ENCODE measurements at places on chromosomes 5 and 9.

GRCh38 chr9:101325053-101325452 lies 59.8 kb downstream of the BAAT start:
- DNase-seq: no peak

GRCh38 chr5:110008131-110008530 lies 318.4 kb downstream of the MAN2A1 start:
- no peak for DNase-seq

DNA sequence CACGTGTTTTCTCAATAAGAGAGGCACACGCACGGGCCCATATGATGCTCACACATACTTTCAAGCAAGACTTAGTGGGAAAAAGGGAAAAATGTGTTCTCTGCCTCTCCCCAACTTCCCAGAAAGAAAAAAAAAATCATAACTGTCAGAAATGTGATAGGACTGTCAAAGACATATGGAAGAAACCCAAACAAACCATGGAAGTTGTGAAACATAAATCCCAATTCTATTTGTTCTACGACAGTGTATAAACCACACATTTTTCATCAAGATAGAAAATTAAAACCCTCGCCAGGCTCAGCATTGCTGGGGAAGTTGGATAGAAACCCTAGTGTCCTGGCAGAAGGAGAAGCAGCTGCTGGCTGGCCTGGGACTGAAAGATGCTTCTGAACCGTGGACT lies 211.9 kb downstream of the PAX5 start:
- no peak for DNase-seq

DNA sequence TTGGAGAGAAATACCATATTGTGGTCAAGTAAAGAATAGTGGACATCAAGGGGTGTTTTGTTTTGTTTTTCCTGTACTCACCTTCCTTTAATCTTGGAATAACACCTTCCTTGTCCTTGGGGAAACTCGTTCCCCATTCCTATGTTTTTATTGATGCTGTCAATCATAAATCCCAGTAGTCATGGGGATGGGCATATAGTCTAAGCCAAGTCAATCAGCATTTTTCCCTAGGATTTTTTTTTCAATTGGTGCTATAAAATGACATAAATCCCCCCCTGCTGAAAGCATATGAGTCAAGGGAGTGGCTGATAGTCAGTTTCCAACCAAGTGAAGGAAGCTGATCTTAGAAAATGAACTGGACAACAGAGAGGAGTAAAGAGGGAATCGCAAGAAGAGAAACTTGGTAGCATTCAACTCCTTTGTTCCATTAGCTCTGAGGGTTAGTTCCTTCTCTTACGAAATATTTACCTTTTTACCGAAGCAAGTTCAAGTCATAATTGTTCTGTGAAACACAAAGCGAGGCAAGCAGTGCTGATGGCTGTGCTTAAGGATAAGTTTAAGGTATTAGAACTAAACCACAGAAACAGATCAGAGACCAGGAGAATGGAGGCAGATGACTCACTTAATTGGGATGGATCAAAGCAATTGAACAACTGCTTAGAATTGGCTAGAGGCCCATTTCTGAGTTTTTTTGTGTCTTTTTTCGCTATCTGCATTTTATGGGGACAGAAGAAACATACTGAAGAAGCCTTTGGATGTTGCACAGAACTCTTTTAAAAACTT lies 218.6 kb downstream of the SEMA6A start:
- DNase-seq: no peak

- no peak for DNase-seq
Observed at GRCh38 chr5:103315455-103315854, 56.9 kb downstream of the MACIR start.

DNA sequence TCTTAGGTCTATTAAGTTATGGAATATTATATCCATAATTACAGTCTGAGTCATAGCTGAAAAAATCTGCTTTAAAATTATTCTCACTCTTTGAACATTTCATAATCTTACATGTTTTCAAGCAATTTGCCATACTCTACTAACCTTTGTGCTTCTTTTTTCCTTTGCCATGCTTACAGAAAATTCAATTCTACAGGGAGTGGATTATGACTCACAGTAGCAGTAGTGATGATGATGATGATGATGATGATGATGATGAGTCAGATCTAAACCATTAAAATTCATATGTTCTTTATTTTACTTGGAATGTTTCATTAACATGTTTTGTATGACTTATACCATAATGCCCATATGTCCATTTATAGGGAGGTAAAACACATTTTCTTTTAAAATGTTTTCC lies 207.1 kb downstream of the VPS13A start:
- DNase-seq: no peak

GRCh38 chr5:95707055-95707454 lies 24.1 kb upstream of the RHOBTB3 start:
- DNase-seq: no peak

DNA sequence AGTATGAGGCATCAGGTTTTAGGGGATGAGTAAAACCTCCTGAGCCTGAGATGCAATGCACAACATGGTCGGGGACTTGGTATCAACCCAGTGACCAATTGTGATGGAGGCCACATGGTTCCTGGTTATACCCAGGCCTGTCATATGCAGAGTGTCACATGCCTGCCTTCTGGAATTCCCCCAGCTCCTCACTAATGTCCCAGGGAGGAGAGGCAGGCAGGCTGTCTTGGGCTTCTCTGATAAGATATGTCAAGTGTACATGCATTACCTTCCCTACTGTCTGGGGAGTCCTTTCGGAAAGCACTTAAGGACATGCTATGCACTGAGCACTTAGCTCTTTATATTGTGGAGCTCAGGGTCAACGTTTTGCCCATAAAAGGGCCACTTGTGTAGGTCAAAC lies 14.2 kb upstream of the PALM2AKAP2 start:
- no peak for DNase-seq

GRCh38 chr5:59466271-59466670 lies 427.3 kb downstream of the PDE4D start:
- no peak for DNase-seq

DNA sequence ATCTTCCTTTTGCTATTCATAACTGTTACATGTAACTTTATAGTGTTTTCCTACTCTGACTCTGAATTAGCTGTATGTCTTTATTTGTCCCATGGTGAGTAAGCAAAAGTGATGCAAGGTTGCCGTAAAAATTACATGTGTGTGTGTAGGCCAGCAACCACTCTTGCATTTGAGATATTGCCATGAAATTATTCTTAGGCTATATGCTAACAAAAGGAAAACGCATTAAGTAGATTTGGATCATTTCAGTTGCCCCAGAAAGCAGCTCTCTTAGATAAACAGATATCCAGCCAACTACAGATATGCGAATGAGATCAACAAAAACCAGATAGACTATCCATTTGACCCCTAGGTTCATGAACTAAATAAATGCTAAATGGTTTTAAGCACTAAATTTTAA lies 73.6 kb downstream of the CYLC2 start:
- no peak for DNase-seq

DNA sequence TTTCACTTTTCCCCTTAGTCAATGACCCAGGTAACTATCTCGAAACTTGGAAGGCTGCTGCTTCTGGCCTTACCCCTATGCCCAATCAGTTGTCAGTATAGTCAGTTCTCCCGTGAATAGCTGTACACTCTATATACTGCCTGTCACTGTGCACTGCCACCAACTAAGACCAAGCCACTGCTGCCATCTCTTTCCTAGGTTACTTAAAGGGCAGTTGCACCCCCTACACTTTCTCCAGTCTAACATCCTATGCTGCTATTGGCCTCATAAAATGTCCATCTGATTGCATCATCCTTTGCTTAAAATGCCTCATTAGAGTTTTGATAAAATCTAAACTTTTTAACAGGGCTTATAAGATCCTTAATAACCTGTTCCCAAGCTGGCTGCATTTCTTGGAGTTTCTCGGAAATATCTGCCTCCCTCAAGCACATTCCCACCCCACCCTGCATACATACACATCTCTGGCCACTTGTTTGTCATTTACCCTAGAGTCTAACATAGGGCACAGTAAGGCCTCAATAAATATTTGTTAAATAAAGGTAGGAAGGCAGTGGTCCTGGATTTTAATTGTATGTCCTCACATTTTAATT lies 32.8 kb upstream of the TNFAIP8 start:
- no peak for DNase-seq

GRCh38 chr9:130478736-130479575 lies 34.2 kb downstream of the ASS1 start:
- DNase-seq: peak; percentile 50

- DNase-seq: no peak
Observed at GRCh38 chr5:37619353-37619752, 220.5 kb downstream of the GDNF start.

GRCh38 chr5:143063175-143063970 lies 293.2 kb downstream of the ARHGAP26 start:
- peak; percentile 7 for DNase-seq

GRCh38 chr5:181088289-181088688 lies 42.7 kb downstream of the OR2V1 start:
- DNase-seq: no peak

- DNase-seq: peak; percentile 48
Observed at GRCh38 chr9:123401879-123402513, 46.0 kb downstream of the CRB2 start.

DNA sequence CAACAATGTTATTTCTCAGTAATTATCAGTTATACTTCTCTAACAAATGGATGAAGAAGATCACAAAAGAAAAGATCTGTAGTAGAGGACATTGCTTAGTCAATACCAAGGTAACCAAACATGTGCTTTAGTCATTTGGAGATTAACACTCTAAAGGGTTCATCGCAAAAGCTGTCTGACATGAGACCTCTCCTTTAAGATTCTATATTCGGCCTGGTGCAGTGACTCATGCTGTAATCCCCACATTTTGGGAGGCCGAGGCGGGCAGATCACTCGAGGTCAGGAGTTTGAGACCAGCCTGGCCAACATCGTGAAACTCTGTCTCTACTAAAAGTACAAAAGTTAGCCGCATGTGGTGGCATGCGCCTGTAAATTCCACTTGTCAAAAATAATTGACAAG lies 18.3 kb upstream of the CKMT2 start:
- no peak for DNase-seq

DNA sequence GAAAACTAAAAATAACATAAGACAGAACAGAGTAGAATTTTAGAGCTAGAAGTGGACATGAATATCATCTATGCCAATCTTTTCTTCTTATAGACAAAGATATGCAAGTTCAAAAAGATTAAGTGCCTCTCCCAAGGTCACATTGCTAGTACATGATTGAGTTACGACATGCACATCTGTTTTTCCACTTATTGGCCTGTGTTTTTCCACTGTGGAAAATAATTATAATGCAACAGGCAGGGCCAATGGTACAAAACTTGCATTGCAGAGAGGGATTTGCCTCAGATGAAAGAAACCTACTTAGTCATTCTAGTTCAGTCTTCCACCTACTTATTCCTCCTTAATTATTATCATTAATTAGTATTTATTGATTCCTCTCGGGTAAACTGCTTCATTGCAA lies 407.8 kb upstream of the SGCD start:
- no peak for DNase-seq

- DNase-seq: no peak
Observed at GRCh38 chr9:92186631-92187030, 71.4 kb upstream of the SPTLC1 start.

- no peak for DNase-seq
Observed at GRCh38 chr9:106502930-106503329, 360.0 kb upstream of the ZNF462 start.

DNA sequence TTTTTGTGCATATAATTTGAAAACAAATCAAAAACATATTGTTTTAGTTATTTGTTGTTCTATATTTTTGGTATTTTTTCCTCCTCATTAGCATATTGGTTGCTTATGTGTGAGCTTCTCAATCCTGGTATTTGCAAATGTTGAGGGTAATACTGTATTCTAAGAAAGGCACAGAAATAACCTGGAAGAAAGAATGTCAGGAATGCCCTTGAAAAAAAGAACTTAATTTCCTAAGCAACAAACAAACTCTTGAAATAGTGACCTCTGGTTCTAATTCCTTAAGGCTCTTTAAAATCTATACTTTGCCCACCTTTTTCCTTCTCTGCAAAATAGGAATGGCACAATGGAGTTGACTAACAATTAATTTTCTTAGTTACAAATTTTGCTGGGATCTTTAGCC lies 117.5 kb downstream of the HMHB1 start:
- DNase-seq: no peak

DNA sequence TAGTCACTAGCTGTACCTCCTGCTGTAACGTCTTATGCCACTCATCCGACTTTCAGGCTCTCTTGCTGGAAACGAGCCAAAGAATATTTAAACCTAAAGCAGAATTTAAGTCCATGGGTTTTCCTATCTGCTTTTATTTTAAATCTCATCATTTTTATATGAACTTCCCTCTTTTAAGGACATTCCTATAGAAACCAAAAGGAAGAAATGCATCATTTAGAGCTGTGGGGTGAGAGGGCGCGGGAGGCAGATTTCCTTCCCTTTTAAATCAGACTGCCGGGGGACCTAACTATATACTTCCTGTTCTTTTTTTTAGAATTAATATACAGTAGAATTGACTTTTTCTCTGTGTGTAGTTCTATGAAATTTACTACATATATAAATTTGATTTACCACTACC lies 468.8 kb downstream of the BNC2 start:
- DNase-seq: no peak

- no peak for DNase-seq
Observed at GRCh38 chr5:3593771-3594509, 1.7 kb upstream of the IRX1 start.

DNA sequence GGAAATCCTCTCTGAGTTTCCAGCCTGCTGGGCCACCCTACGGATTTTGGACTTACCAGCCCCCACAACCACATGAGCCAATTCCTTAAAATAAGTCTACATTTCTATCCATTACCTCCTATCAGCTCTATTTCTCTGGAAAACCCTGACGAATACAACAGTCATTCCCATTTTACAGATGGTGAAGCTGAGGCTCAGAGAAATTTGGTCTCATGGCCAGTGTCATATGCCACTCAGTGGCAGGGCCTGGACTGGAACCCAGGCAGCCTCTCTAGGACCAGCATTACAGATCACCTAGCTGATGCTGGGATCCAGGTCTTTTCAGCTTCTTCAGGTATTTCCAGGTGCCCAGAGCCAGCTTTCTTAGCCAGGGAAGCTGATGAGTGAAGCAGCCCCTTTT lies 45.0 kb upstream of the SH3PXD2B start:
- DNase-seq: no peak

GRCh38 chr5:43363445-43364152 lies 48.6 kb downstream of the CCL28 start:
- no peak for DNase-seq

GRCh38 chr5:101136454-101136853 lies 233.4 kb upstream of the ST8SIA4 start:
- DNase-seq: no peak

GRCh38 chr9:38308136-38308535 lies 84.4 kb upstream of the ALDH1B1 start:
- DNase-seq: no peak

DNA sequence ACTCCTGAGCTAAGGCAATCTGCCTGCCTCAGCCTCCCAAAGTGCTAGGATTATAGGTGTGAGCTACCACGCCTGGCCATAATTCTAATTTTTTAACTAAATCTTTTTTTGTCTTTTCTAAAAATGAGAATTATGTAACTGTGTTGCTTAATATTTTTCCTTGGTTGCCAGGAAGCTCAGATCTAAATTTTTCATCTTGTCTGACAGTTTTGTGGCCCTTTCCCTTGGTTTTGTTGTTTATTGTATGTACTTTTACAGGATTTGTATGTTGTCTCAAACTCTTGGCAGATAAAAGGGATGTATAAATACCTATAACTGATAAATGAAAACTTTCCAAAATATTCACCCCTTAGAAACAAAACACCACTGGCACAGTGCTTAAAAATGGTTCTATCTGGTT lies 88.2 kb upstream of the KLF9 start:
- no peak for DNase-seq

Measured in NCI-H446 (cell line).